ENCODE measurements at places on chromosomes 7 and 10. TPM values are rescaled to one million over a fixed set of nuclear protein-coding genes. Genes with fewer than 3 reads are reported as not detected.

SDHAF3 gene
- 8.6 TPM for total RNA-seq

C10orf67 gene
- 0.41 TPM for total RNA-seq

CYP2C19 gene
- total RNA-seq = 0.41 TPM

SLC26A3 gene
- total RNA-seq = not detected

UPK3B gene
- total RNA-seq = not detected

RBP3 gene
- not detected for total RNA-seq

TFR2 gene
- total RNA-seq = 2.9 TPM

LRIT1 gene
- not detected for total RNA-seq

NXPH1 gene
- total RNA-seq = 41.6 TPM

ASZ1 gene
- not detected for total RNA-seq

OR6V1 gene
- not detected for total RNA-seq

ARHGEF5 gene
- 0.82 TPM for total RNA-seq

IGFBP3 gene
- total RNA-seq = 6.1 TPM

RNLS gene
- total RNA-seq = 1.2 TPM

RET gene
- total RNA-seq = 1.6 TPM

PPIF gene
- 5.7 TPM for total RNA-seq

BLNK gene
- total RNA-seq = 0.41 TPM

OR2F2 gene
- total RNA-seq = not detected

RP9 gene
- total RNA-seq = 6.9 TPM

HYAL4 gene
- total RNA-seq = not detected

C10orf105 gene
- not detected for total RNA-seq

GSAP gene
- 9.0 TPM for total RNA-seq

ARL5B gene
- 81.1 TPM for total RNA-seq

UBE2D1 gene
- total RNA-seq = 48.5 TPM

ASB4 gene
- under 0.01 TPM for total RNA-seq

H2BK1 gene
- not detected for total RNA-seq

HOXA10 gene
- not detected for total RNA-seq

KCNH2 gene
- total RNA-seq = 6.1 TPM

CCDC3 gene
- total RNA-seq = 18.8 TPM

RTKN2 gene
- 4.5 TPM for total RNA-seq

ZNF485 gene
- total RNA-seq = 8.2 TPM

HOXA7 gene
- not detected for total RNA-seq

MMP21 gene
- 0.41 TPM for total RNA-seq

TMEM176B gene
- total RNA-seq = 2.4 TPM

HTRA1 gene
- total RNA-seq = 41.2 TPM

ZP3 gene
- 1.2 TPM for total RNA-seq

ZNF777 gene
- 4.5 TPM for total RNA-seq

BHLHA15 gene
- 8.6 TPM for total RNA-seq

ADRB1 gene
- total RNA-seq = 3.3 TPM

FGFBP3 gene
- 18.3 TPM for total RNA-seq

GRID2IP gene
- total RNA-seq = 0.41 TPM

NKX2-3 gene
- total RNA-seq = under 0.01 TPM

NRCAM gene
- total RNA-seq = 143 TPM

DUS4L gene
- 15.5 TPM for total RNA-seq

PRKAR1B gene
- total RNA-seq = 80.7 TPM

VPS50 gene
- 119 TPM for total RNA-seq

OR2A5 gene
- total RNA-seq = not detected

CFAP69 gene
- 3.3 TPM for total RNA-seq

TMEM176A gene
- 1.2 TPM for total RNA-seq

KLLN gene
- 0.82 TPM for total RNA-seq

Measured in frontal cortex (tissue), 4 donors.